Stimulated activated CD4-positive, alpha-beta T cell treated with anti-CD3 and anti-CD28 coated beads, Interleukin-2, amount 100 ng/mL, for 48 hours (primary cell): ENCODE measurements at places on chromosomes 11 and 22.

GRCh38 chr11:80204021-80204420 lies 763.2 kb upstream of the TENM4 start:
- no peak for DNase-seq

GRCh38 chr11:65692367-65692766 lies 19.7 kb upstream of the KAT5 start:
- DNase-seq = no peak

- no peak for DNase-seq
Observed at GRCh38 chr11:10376061-10376460, 71.2 kb downstream of the ADM start.

DNA sequence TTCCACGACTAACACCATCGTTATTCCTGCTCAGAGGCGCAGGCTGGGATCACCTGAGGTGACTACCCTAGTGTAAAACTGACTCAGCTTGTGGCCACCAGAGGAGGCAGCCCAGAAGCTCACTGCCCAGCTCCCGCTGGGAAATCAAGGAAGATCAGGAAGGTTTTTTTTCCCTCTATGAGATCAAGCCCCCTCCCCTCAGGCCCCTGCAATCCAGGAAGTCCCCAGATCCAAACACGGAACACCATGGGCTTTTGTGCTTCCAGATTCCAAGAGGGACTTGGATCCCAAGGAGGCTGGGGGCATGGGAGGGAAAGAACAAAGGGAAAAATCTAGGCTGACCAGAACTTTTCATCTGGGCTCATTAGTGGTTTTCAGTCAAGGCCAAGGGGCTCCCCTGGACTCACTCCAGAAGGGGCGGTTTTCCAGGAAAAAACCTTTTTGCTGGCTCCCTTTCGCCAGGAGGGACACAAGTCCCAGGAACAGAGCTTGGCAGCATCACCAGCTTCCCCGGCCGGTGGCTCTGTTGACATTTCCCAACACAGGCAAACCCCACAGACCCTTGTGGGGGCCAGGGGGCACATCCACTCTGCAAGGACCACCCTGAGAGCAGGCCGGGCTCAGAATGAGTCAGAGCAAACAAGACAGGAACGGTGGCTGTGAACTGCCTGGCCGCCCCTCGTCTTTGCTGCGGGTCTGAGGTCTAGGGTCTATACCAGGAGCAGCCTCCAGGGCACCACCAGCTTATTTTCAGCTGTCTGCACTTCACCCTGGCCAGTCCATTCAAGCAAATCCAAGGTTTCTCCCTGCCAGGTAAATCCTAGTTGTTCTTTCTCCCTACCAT lies 36.8 kb downstream of the MYH9 start:
- no peak for DNase-seq

DNA sequence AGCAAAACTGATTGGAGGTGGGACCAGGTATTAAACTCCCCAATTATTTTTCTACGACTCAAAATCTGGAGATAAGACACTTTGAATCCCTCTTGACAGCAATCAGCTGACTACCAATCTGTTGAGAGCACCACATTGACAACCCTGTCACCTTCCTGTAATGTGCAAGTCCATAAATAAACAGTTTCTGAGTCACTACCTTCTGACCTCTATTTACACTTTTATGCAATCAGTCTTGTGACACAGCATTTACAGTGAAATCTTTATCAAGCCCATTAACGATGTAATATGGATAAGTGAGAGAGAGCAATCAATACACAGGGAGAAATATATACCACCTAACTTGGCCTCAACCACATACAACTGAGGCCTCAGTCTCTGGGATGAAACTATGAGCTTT lies 283.7 kb upstream of the ANO5 start:
- DNase-seq = no peak

DNA sequence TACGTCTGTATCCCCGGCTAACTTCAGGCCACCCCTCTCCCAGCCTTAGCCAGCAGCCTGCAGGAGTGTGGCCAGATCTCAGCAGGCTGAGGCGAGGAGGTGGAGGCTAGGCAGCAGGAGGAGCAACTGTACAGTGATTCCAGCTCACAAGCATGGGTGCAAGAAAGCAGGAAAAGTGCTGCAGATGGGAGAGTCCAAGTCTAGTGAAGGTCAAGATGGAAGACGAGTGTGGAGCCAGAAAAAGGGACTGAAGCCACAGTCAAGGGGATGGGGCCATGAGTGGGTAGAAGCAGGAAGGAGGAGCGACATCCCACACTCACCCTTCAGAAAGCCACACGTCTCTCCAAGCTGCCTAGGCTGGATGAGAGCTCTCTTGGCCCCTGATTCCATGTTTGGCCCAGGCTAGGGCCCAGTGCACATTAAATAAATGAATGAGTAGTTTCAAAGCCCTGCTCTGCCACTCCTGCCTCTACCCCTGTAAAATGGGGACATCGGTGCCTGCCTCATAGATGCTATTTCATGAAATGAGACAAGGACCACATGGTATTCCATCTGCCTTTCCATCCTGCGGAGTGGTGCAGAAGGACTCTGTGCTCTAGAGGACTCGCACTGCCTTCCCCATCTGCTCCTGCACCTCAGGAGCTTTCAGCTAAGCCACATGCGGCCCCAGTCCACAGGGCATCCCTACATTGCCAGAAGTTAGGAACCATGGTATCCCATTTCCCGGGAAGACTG lies 2.9 kb downstream of the YDJC start:
- DNase-seq = no peak

GRCh38 chr22:46945481-46945880 lies 183.0 kb downstream of the TBC1D22A start:
- no peak for DNase-seq

GRCh38 chr11:94423507-94423906 lies 22.3 kb upstream of the GPR83 start:
- no peak for DNase-seq

DNA sequence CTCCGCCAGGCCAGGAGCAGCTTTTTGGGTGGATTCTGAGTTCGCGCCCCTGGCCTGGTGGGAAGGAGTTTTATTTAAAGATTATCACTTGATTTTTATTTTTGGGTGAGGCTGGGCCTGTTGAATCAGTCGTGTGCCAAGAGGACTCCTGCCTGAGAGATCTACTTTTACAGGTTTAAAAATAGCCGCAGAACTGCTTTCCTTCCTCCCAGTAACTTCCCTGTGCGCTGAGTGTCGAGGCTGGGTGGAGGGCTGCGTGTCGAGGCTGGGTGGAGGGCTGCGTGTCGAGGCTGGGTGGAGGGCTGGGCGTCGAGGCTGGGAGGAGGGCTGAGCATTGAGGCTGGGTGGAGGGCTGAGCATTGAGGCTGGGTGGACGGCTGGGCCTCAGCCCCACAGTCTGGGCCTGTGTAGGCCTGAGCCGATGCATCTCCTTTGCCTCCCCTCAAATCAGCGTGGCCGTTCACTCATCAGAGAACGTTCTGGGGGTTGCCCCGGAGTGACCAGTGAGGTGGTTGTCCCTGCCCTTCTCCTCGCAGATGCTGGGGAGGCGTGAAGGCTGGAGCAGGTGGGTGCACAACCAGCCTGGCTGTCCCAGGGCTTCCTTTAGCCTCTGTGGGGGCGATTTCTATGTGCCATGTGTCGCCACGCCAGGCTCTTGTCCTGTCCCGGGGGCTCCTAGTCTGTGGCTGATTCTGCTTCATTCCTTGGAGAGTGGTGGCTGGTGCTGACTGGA lies 30.1 kb downstream of the GRAMD4 start:
- no peak for DNase-seq

DNA sequence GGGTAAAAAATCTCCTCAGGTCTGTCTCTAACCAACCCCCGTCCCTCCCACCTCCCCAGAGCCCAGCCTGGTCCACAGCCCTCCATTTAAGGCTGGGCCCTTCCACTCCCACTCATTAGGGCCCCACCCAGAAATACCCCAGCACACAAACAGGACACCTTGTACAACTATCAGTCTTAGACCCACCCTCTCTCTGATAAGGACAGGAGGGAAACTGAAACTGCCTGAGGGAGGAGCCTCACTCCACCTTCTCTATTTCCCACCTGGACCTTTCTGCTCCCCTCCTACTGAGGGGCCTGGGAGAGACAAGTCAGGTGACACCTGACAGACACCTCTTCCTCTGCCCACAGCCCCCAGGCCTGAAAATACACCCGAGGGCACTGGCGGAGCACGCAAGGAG lies 90.2 kb downstream of the PLEKHA7 start:
- no peak for DNase-seq

GRCh38 chr11:59706518-59707285 lies 6.9 kb downstream of the OR10V1 start:
- no peak for DNase-seq
